MM.1S (cell line): ENCODE measurements at places on chromosomes 2 and 18.

DNA sequence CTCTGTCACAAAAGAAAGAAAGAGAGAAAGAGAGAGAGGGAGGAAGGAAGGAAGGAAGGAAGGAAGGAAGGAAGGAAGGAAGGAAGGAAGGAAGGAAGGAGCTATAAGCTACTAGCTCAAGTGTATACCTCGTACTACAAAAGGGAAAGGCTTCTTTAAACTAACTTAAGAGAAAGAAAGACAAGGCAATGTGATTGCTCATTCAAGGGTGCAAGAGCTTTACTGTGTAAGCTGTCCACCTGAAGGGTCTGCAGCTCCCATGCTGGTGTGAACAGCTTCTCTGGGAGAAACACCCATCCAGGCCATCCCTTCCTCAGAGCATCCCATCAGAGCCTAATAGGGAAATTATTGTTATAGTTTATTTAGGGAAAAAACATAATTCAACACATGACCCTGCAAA lies 286.1 kb upstream of the ID2 start:
- DNase-seq = no peak

- no peak for DNase-seq
These were observed 106.1 kb downstream of the ICA1L start for GRCh38 chr2:202765436-202765835.

DNA sequence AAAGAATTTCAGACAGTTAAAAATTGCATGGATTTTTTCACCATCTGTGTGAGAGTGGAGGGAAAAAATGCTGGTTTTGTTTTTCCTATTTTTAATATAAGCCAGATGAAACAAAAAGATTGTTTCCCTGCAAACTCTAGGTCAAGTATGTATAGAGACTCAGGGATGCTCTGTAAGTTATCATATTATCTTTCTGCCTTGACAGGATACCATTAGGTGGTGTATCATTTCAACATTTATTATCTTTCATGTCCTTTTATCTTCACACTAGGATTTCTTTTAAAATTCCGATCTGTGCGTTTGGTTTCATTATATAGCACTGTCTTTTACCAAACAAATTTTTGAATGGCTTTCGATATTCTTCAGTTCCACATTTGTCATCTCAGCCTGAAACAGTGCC lies 225.3 kb downstream of the EN1 start:
- no peak for DNase-seq

DNA sequence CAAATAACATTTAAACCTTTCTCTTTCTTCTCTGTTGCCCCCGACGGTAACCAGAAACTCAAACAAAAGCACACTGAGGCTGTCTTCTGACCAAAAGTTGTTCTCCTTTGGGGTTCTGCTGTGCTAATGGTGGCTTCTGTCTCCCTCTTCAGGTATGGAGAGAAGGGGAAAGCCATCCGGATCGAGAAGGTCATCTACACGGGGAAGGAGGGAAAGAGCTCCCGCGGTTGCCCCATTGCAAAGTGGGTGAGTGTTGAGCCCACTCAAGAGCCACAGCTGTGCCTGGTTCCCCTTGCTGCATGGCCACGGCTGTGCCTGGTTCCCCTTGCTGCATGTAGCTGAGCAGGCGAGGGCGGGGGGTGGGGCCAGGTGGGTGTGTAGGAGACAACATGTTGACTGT lies 67.4 kb downstream of the BOLA3 start:
- DNase-seq = no peak

- DNase-seq = no peak
These were observed 245.7 kb downstream of the MTX2 start for GRCh38 chr2:176514805-176515500.

DNA sequence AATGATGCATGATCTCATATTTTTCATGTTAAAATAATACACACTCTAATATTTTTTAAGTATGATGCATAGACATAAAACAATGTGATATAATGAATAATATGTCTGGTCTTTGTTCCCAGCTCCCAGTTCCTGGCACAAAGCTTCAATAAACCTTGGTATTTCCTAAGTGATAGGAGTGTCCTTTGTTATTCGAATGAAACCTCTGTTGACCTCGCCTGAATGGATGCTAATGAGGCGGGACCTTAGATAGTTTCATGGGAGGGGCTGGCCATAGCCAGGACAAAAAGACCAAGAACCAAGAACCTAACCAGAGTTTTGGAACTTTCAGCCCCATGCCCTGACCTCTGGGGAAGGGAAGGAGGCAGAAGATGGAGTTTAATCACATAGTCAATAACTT lies 257.7 kb upstream of the COPS8 start:
- no peak for DNase-seq

- DNase-seq = peak; percentile 59
These were observed 286.5 kb upstream of the SYT4 start for GRCh38 chr18:43563780-43564179.

DNA sequence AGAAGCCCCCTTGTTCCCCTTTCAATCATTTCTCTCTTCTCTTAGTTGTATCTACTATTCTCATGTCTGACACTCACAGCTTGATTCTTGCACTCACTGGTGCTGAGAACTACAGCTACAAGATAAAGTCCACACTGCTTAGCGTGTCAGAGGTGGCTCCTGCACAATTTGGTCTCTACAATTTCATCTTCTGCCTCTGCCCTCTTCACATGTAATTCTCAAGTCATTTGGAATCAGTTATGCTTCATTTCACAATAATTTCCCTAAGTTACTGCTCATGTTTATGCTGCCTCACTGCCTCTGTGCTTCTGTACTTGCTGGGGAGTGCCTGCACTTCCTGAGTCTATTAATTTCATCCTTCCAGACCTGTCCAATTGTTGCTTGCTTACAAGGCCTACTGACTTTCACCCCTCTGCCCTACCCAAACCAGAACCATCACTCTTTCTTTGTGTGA lies 11.6 kb upstream of the NAB1 start:
- no peak for DNase-seq

DNA sequence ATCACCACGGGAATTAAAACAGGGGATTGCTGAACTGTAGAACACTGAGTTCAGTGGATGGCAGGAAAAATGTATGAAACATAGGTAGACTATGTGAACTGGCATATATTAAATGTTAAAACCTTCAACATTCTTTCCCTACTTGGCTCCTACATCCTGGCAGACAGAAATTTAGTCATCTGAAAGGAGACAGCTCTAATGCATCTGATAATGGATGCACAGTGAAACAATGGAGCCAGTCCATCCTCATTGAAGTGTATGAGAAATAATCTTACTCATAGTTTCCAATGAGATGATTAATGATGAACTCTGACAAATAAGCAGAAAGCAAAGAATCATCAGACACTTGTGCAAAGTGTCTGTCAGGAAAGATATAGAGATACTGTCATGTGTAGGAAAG lies 1629.7 kb upstream of the TMEFF2 start:
- DNase-seq = no peak

GRCh38 chr2:223956300-223956699 lies 963 bp upstream of the MRPL44 start:
- no peak for DNase-seq

- DNase-seq = no peak
These were observed 16.0 kb upstream of the IKZF2 start for GRCh38 chr2:213167271-213167930.

DNA sequence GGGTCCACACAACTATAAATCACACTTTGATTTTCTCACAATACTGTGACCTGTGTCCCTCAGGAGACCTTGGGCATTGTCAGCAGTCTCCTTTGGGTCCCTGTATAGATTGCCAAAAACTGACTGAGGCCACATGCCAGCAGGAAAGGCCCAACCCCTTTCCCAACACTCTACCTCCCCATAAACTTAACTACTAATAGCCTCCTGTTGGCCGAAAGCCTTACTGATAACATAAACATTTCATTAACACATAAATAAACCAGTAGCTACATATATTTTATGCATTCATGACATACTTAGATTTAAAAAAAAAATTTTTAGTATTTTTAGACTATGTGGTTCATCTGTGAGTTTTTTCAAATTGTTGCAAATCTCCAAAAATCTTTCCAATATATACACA lies 153.5 kb downstream of the ARL4C start:
- no peak for DNase-seq

GRCh38 chr18:8286303-8286702 lies 322.9 kb upstream of the RAB12 start:
- no peak for DNase-seq

DNA sequence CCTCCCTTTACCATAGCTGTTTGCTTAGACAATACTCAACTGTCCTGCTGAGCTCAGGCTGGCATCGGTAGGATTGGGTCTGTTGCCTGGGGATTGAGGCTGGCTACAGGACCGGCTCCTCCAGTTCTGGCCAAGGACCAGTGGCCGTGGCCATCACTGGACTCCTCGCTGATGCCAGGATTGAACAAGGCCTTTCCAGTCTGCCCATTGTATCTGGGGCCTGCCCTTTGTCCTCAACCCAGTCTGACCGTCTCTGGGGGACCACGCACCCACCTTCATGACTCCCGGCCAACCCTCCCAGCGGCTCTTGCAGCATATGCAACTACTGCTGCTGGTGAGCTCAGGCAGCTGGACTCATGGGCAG lies 28.7 kb downstream of the SH2D6 start:
- DNase-seq = no peak

DNA sequence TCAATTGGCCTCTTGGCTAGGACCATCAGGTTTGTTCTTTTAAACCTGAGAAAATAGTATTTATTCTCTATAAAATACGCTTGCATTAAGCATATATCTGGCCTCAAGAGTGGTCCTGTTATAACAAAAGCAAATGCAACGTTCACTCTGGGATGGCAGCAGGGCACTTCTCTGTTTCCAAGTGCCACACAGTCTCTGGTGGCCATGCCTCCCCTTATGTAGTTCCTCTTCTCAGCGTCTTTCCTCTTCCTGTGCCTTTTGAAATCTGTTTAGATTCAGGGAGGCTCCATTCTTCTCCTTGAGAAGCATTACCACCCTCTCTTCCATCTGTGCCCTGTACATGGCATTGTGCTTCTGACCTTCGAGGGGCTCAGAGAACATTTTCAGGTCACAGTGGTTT lies 51.9 kb downstream of the TSHZ1 start:
- DNase-seq = no peak

- DNase-seq = no peak
These were observed 329.5 kb upstream of the CHAC2 start for GRCh38 chr2:53438100-53438499.

DNA sequence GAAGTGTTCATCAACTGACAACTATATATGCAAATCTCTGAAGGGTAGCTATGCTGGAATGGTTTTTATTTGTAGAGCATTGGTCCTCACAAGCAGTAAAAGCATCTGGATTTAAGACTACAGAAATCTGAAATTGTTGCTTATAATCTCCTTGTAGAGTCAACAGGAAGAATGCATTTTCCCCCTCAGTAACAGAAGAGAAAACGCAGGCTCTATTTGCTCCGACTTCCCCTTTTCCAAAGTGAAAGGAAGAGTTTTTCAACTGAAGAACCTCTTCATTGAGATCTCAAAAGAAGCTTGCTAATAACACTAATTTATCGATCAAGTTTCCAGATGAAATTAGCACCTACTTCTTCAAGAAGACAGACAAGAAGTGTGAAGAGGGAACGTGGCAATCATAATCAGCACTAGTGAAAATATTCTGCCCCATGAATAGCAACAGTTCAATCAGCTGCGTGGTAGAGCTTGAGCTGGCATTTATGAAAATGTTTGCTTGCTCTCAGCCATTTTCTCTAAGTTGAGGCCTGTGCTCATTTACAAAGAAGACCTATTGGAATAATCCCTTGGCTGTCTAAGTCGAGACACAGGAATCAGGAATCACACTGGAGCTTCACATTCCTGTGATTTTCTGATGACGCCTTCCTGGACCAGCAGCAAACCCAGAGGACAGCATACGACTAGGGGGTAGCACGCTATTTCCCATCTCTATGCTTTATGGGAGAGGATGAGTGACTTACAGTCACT lies 43.7 kb downstream of the TGIF1 start:
- no peak for DNase-seq

- DNase-seq = no peak
These were observed 27.6 kb downstream of the MRPL33 start for GRCh38 chr2:27798948-27799645.

DNA sequence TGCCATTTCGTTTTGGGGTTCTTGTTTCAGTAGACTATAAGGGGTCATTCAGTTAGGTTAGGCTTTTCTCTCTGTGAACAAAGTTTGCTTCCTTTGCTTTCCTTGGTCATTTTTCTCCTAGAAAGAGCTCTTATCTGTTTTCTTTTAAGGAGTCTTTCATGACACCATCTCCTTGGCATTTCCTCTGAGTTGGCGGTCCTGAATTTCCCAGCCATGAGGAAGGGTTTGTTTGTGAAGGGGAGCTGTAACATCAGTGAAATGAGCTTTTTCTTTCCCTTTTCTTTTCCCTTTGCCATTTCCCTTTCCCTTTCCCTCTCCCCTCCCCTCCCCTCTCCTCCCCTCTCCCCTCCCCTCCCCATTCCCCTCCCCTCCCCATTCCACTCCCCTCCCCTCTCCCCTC lies 61.7 kb downstream of the MAP4K4 start:
- no peak for DNase-seq

DNA sequence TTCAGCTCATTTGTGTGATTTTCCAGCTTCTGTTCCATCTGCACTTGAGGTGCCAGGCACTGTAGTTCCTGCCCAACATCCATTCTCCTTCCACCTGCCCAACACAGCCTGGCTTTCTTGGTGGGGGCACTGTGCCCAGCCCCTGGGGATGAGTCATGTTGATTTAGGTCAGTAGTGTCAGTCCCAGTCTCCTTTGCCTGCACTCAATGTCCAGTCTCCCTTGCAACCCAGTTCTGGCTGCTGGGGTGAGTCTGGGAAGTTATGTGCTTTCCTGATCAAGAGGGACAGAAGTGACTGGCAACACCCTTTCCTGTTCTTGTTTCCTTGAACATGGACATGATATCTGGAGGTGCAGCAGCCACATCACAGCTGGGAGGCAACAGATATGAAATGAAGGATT lies 1.5 kb upstream of the ASB18 start:
- DNase-seq = no peak

GRCh38 chr18:74625157-74625556 lies 27.5 kb downstream of the ZNF407 start:
- DNase-seq = no peak

DNA sequence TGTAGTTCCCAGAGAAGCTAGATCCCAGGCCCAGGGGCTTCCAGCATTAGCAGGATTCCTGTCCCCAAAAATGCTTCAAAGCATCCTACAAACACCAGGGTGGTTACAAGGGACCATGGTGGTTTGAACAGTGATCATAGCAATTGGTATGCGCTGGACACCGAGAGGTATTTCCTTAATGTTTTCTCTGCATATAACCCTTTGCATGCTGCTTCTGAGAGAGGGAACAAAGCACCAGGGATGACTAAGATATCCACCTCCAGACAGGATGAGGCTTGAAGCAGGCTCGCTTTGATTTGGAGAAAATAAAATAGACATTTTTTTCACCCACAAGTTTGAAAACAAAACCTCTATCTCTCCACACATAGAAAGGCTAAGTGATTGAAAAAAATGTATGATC lies 50.5 kb upstream of the TSPYL6 start:
- no peak for DNase-seq

DNA sequence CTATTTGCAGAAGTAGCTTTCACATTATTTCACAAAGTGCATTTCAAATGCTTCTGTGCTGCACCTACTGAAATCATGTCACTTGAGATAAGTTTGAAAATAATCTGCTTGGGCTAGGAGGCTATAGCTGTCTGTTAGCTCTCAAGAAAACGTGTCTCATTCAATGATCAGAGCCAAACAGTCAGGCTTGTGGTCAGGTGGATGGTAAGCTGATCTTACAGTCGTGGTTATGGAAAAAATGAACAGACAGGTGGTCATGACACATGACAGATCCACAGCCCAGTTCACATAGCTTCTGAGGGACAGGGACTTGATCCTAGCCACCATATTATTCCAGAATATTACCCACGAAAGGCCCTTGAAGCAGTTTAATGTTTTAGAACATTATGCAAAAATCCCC lies 26.5 kb upstream of the RFX8 start:
- no peak for DNase-seq

- DNase-seq = no peak
These were observed 65.4 kb upstream of the GLS start for GRCh38 chr2:190815226-190815625.

- DNase-seq = no peak
These were observed 10.5 kb upstream of the FAM171B start for GRCh38 chr2:186683341-186683740.
